ENCODE measurements at places on chromosomes 16 and 17. TPM values are rescaled to one million over a fixed set of nuclear protein-coding genes. Genes with fewer than 3 reads are reported as not detected.

The RILP gene
- total RNA-seq: 16.5 TPM

The MRM1 gene
- total RNA-seq: 10.1 TPM

The TMC5 gene
- 0.97 TPM for total RNA-seq

The TSPAN10 gene
- total RNA-seq: 2.1 TPM

The ACTG1 gene
- total RNA-seq: 4,304 TPM

The ABCA8 gene
- total RNA-seq: 2.7 TPM

The NACA2 gene
- total RNA-seq: not detected

The KIF19 gene
- not detected for total RNA-seq

The RAMP2 gene
- 4.7 TPM for total RNA-seq

Data from esophagus squamous epithelium (tissue), 5 donors.